ENCODE measurements at places on chromosomes 6 and 20.

GRCh38 chr6:6565488-6565887 is 23.0 kb upstream of the LY86 start:
- DNase-seq, result no peak

DNA sequence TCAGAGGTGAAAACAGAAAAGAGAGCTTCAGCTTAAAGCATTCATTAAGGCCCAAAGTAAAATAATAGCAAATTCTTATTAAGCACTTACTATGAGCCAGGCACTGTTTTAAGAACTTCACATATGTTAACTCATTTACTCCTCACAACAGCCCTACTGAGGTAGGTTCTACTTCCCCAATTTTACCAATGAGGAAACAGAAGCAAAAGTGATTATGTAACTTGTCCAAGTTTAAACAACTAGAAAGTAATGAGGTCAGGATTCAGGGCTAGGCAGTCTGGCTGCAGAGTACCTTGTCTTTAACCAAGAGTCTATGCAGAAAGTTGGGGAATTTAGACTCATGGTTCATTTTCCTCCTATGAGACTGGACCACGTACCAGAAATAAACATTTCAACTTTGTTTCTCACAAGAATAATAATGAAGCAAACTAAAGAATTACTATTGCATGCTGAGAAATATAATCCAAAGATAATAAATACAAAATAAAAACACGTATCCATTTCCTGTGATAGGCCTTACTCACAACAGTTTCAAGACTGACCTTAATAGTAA is 3.8 kb downstream of the COL21A1 start:
- DNase-seq, result no peak

DNA sequence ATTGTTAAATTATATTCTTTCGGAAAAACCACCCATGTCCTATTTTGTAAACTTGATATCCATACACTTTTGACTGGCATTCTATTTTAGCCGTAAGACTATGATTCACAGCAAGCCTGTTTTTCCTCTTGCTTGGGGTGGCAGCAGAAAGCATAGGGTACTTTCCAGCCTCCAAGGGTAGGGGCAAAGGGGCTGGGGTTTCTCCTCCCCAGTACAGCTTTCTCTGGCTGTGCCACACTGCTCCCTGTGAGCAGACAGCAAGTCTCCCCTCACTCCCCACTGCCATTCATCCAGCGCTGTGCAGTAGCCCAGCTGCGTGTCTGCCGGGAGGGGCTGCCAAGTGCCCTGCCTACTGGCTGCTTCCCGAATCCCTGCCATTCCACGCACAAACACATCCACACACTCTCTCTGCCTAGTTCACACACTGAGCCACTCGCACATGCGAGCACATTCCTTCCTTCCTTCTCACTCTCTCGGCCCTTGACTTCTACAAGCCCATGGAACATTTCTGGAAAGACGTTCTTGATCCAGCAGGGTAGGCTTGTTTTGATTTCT is 2.1 kb upstream of the ESR1 start:
- peak; percentile 26 for DNase-seq

GRCh38 chr6:168195712-168196111 is 116.7 kb upstream of the FRMD1 start:
- DNase-seq, result no peak

DNA sequence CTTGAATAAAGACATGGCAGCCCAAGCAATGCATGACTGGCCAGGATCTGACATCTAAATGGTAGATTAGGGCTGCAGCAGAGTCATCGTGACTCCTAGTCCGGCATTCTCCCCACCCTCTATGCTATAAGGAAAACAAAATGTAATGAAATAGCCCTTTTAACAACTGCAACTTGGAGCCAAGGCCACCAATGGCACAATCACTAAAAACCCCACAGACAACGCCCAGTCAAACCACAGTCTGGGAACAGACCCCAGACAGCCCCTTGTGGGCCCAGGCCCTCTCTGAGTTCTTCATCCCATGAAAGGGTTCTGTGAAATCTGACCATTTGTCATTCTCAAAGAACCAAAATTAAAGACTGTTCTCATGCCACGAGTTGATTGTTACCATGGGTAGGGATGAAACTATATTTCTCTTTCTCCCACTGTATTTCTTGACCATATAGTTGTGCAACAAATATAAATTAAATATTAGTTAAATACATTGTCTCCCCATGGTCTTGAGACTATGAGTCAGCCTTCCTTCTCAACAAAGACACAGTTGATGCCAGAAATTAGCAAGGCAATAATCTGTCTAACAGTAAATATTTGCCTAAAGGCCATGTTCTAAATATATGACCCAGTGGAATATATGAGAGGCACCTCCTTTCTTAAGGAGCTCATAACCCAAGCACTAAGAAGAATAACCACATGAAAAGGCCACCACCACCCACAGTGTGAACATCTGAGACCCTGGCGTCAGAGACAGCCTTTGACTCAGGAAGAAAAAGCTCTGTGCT is 85.6 kb upstream of the SSTR4 start:
- no peak for DNase-seq

DNA sequence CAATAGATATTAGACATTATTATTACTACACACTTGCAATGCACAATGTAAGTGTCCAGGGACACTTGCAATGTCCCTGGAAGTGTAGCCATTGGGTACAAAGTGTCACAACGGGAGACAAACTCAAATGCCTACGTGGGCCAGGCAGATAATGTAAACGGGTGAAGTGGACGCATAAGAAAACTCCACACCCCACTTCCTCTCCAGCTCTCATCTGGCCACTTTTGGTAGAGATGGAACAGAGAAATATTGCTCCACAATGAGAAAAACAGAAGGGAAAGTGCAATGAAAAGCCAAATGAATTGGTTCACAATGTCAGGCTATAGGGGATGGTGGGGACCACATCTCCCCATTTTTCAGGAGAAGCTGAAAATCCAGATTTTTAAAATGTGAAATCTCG is 9.4 kb downstream of the SULF2 start:
- DNase-seq, result no peak

- no peak for DNase-seq
Measured at GRCh38 chr6:6678811-6679210, 90.3 kb downstream of the LY86 start.

DNA sequence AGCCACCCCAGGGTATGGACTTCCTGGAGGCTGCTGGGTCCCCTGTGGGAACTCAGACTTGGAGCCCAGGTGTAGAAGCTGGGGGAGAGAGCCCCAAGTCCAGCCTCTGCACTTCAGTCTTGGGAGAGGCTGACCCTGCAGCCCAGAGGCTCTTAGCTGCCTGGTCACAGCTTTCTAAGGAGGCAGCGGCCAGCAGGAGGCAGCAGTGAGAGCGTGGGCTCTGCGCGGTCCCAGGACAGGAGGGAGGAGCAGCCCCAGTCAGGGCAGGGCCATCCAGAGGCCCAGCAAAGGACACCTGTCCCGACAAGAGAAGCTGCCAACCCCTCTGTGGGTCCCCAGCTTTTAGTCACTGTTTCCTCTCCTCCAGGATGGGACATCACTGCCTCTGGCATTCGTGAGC is 9.4 kb downstream of the TREML2 start:
- peak; percentile 45 for DNase-seq

DNA sequence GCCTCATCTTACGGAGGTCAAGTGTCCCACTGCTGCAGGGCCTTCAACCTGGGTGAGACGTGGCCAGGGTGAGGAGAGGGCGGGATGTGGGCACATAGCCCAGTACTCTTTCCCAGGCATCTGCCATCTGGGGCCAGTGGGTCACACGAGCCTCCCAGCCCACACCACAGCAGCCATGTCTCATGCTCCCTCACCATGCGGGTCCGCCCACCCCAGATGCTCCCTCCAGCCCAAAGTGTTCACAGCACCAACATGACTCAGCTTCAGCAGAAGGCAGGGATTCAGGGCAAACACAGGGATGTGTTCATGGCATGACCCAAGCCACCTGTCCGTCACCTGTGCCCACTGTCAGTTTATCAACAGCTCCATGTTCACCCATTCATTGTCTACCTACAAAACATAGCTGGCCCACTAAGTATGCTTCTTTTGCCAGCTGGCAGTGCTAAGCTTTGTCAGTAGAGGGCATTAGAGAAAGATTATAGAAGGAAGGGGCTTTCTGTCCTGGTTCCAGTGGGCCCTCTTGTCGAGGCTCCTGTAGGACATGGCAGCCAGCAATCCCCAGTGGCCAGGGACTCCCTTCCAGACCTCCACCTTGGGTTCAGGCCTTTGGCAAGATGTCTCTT is 109.2 kb downstream of the FOXF2 start:
- DNase-seq, result no peak

GRCh38 chr6:52283111-52283510 is 1.4 kb downstream of the MCM3 start:
- DNase-seq, result no peak

DNA sequence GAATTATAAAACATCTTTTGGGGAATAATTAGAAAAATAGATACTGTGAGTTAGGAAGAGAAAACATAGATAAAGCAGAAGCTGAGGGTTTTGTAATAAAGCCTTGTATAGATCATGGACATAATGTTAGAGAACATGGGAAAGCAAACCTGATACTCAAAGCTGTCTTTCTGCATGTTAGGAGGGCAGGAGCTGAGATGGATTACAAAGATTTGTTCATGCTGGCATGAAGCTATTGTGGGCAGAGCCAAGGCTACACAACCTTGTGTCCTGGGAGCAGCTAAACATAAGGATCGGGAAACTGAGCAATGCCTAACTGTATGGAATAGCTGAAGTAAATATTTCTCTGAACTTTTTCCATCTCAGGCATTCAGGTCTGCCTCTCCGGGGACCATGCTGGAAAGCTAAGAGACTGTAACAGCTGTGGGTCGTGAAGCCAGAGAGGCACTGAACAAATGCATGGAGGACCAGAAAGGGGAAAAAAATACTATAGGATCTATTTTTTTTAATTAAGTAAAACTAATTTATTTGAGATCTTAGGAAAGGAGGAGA is 28.2 kb upstream of the CNKSR3 start:
- no peak for DNase-seq

DNA sequence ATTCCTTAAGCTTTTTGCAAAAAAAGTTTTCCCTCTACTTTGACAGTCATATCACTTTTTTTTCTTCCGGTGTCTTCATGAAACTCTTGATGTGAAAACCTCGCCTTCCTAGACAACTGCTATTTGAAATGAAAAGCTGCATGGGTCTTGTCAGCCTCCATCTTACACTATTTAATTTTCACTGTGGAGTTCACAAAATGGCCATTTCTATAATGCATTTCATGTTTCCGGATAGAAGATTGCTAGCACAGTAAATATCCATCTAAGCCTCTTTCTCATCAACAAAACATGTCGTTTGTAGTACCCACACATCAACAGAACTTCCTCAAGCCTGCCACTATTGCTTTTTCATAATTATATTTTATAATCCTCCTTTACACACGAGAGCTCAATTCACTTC is 204.9 kb upstream of the ID4 start:
- no peak for DNase-seq

GRCh38 chr6:169591616-169592015 is 110.2 kb downstream of the WDR27 start:
- no peak for DNase-seq

DNA sequence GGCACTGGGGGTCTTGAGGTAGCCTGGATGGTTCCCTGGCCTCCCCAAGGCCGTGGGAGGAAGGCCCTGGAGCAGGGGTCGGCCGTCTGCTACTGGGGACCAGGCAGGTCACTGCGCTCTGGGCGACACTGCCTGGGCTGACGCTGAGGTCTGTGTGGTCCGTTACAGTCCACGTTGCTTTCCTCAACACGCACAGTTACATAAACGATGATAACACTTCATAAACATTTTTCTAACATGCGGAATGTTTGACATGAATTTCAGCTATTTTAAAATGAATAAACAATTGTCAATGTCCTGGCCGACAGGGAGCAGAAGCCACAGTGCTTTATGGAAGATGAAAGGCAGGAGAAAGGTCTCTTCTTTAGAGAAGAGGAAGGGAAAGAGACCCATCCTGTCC is 10.2 kb upstream of the RBBP8NL start:
- DNase-seq, result no peak

- no peak for DNase-seq
Measured at GRCh38 chr6:6319952-6320811, at the start of gene F13A1. Gene F13A1 (minus strand): TSS chr6:6320662. CDS start chr6:6318664, 1,998 bp downstream.

Data from heart right ventricle (tissue), 16 donors.